Stimulated activated CD8-positive, alpha-beta memory T cell treated with anti-CD3 and anti-CD28 coated beads, Interleukin-4, amount 100 ng/mL, for 48 hours (primary cell): ENCODE measurements at places on chromosomes 5 and 9.

- DNase-seq, result no peak
These were observed 66.6 kb downstream of the DEPDC1B start for GRCh38 chr5:60633341-60633740.

- no peak for DNase-seq
These were observed 128.8 kb downstream of the FSTL4 start for GRCh38 chr5:133483406-133484090.

DNA sequence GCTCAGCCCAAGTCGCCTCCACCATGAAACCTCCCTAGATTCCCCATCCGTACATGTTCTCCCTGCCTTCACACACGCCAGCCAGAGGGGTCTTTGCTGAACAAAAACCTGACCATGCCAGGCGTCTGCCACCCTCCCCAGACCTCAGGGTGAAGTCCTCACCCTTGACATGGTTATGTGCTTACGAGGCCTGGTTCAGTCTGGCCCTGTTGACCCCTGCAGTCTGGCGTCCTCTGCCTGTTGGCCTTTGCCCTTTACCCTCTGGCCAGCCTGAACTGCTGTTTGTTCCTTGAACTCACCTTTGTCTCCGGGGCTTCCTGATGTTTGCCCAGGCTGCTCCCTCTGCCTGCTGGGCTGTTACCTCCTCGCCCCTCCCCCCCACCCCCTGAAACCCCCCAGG, 29.8 kb downstream of the NCS1 start:
- DNase-seq, result no peak

- no peak for DNase-seq
These were observed 193.0 kb downstream of the SPOCK1 start for GRCh38 chr5:137305971-137306602.

DNA sequence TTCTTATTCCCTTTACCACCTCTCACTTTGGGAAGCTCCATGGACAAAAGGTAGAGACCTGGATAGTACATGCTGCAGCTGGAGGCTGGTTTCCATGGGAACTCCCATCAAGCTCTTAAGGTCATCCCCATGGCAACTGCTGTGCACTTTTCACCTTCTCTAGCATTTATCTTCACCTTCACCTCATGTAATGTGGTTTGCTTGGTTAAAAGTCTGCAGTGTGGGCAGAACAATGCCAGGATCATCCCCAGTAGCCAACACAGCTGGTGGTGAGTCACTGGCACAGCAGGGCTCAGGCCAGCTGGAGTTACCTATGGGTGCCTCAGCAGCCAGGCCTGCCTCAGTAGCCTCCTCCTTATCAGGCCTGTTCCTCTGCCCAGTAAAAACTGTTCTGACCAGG, 210.5 kb downstream of the GRIA1 start:
- no peak for DNase-seq

GRCh38 chr9:120878188-120879130, 1.5 kb upstream of the PHF19 start:
- DNase-seq, result peak; percentile 54

- DNase-seq, result no peak
These were observed 2.8 kb upstream of the SMARCA2 start for GRCh38 chr9:2012347-2012746.

GRCh38 chr5:33969572-33970452, 14.7 kb downstream of the SLC45A2 start:
- DNase-seq, result peak; percentile 25

DNA sequence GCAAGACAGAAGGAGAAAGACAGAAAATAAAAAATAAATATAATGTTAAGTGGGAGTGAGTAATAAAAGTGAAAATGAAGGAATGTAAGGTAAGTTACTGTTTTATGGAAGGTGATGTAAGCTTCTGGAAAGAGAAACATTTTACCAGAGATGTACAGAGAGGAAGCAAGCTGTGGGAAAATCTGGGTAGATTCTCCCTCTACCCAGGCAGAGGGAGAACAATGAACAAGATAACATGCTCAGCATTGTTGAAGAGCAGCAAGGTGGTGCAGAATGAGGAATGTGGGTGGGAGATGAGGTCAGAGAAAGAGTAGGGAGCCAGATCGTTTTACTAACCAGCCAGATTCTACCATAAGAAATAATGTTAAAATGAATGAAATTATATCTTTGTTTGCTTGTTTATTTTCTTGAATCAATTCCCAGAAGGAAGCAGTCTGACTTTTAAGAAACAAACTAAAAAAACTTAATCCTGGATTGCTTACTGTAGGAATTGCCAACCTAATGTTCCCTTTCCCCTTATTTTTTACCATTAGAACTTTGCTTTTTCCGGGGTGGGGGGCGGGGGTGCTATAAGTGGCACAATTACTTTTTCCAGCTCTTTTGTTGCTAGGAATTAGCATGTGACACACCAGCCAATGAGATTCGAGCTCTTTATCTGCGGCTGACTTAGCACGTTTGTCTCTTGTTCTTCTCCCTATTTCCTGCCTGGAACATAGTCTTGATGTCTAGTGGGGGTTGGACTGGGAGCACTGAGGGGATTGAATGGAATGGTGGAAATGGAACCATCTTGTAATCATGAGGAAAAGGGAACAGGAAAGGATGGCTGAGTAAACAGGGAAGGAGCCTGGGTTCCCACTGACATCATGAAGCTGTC, 356.7 kb downstream of the TMEM167A start:
- DNase-seq, result no peak

DNA sequence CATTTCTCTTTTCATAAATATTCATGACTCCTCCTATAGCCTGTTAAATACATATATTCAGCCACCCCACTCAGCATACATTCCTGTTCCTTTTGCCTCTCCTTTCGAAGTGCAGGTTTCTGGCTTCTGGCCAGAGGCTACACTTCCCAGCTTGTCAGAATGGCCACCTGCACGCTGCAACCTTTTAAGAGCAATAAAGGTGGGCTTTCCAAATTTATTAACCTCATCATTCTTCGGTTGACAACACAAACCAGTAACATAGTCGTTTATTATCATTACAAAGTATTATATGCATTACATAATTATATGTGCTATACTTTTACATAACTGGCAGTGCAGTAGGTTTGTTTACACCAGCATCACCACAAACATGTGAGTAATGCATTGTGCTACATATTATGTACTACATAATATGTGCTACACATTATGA, 16.5 kb upstream of the TMEM171 start:
- no peak for DNase-seq

DNA sequence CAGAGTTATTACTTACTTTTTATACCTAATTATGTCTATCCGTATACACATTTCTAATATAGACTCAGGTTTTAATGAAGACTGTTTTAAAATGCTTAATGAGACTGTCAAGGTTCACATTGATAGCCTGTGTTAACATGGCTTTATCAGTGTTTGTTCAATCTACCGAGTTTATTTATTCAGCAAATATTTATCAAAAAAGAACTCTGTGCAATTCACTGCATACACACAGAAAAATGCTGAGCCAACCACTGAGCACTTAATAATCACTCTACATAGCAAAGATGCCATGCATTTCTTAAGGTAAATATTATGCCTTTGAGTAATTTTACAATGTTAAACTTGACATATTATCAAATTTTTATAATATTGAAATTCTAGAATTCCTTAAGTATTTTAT, 428.2 kb downstream of the ANXA1 start:
- DNase-seq, result no peak

DNA sequence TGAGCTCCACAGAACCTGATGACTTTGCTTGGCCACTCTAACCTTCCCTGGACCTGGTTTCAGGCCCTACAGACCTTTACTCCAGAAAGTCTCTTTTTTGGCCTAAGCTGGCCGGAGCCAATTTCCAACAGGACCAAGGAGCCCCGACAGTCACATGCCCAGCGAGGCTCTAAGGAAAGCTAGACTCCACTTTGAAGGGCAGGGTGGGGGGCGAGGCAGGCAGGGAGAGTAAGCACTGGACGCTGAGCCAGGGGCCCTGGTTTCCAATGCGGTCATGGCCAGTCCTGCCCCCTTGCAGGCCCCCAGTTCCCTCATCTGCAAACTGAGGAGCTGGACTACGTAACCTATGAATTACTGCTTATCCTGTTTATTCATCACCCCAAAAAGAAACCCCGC, 65.2 kb downstream of the ADAMTS2 start:
- no peak for DNase-seq

DNA sequence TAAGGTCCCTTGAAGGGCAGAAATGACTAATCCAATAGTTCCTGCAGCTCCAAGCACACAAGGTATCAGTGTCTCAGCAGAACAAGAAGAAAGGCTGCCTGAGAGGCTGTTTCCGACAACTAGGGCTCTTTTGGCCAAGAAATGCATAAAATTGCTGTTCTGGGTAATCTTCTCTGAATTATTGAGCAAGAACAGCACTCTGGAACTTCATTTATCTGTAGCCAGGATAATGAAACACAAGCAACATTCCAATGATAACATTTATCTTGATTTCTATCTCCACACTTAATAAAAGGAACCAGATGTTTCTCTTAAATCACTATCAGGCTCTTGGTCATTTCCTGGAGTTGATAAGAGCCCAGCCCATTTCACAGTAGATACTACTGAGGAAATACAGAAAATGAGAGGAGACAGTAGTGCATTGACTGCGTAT, 17.0 kb upstream of the AUH start:
- no peak for DNase-seq

DNA sequence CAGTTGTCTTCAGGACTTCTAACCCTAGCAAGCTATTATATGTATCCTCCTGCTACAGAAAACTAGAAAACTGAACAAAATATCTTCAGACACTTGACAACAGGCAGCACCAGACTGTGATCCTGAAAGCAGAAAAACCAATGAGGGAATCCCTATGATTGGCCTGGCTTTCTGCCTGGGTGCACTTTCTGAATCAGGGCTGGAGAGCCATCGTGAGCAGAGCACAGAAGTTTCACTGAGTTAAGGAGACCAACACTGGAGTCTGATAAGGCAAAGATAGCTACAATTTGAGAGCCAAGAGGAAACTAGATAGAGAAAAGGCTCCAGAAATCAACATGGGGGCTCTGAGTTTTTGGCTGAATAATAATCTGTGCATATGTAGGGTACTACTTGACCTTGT, 106.5 kb downstream of the FANCC start:
- no peak for DNase-seq

DNA sequence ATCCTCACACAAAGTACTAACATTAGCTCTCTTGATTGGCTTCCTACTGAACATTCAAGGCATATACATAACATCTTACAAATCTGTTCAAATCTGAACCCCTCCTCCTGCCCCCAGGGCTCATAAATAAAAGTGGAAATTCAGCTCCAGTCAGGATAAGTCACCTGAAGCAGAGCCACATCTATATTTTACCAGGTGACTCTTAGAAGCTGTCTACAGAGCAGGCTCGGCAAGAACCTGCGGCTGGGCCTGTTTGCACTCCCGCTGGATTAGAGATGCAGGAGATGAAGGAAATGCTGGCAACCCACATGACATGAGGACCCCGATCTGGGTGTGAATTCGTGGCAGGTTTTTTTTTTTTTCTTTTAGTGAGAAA, 3.0 kb upstream of the CPLX2 start:
- no peak for DNase-seq

DNA sequence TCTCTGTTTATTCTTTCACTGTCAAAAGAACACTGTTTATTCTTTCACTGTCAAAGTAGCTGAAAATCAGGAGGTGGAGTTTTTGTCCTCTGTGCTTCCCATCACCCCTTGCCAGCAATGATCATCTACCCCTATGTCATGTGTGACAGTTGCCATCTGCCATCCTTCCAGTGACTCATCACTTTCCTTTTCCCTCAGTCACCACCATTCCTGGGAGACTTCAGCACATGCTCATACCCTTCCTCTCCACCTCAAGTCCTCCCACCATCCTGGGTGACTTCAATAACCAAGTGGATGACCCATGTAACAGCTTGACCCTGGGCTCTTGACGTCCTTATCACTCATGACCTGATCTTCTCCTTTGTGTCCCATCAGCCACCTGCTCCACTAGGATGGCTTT, 43.3 kb upstream of the RASEF start:
- no peak for DNase-seq

DNA sequence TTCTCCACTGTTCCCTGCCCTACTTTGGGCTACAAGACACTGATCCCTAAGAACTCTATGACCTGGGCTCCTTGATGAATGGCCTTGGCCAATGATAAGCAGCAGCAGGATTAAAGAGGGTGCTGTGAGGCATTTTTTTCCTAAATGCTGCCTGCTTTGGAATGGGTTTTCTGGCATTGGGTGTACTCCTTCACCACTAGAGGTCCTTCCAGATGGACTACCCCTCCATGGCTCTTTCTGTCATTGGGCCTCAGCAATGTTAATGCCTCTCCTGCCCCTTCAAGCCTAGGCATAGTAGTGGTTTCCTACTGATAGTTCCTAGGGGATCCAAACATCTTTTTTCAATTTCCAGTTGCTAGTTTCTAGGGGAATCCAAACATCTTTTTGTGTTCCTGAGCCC, 319.3 kb upstream of the RPS23 start:
- DNase-seq, result no peak

DNA sequence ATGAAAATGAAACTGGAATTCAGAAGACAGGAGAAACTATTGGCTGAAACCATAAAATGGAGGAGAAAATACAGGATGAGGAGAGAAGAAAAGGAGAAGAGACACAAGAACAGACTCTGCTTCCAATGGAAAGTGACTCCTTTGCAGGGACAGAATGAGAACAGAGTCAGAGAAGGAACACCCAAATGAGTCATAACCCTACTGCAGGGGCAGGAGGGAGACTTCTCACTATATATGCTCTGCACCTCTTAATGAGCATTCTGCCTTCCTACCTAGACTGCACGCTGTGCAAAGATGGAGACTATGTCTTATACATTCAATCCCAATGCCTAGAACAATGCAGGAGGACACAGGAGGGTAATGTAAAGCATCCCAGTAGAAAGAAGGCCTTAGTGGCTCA, 2.1 kb downstream of the SAXO1 start:
- no peak for DNase-seq

DNA sequence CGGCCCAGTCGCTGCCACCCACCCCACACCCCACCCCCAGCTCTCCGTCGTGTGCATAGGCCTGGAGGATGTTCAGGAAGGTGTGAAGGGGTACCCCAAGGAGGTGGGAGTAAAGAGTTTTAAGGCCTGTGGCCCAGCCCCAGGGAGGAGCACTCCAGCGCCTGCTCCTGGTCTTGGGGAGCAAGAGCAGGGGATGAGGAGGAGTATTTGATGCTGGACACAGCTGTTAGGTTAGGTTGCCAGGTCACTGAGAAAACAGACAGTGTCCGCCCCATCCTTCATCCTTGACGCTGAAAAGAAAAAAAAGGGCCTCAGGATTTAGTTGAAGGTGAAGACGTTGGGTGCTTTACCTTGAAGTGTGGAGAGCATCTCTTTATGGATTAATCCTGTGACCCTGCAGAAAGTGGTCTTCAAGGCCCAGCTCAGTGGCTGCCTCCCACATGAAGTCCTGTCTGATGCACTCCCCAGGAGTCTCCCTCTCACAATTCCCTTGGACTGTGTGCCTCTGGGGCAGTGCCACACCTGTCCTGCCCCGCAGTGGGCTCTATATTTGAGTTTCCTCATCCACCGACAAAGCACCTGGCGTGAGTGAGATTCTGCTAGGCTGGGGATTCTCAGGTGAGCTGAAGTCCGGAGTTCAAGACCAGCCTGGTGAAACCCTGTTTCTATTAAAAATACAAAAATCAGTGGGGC, 101.8 kb downstream of the SPRY4 start:
- no peak for DNase-seq
